ENCODE measurements at places on chromosomes 6 and 20.

GRCh38 chr6:148274809-148275208, 67.8 kb upstream of the SASH1 start:
- DNase-seq = no peak

DNA sequence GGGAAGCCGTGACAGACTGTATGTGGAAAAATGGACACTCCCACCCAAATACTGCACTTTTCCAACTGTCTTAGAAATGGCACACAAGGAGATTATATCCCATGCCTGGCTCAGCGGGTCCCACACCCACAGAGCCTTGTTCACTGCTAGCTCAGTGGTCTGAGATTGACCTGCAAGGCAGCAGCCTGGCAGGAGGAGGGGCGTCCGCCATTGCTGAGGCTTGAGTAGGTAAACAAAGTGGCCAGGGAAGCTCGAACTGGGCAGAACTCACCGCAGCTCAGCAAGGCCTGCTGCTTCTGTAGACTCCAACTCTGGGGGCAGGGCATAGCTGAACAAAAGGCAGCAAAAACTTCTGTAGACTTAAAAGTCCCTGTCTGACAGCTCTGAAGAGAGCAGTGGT, 11.4 kb upstream of the RNF146 start:
- no peak for DNase-seq

- no peak for DNase-seq
These were observed 279.1 kb downstream of the PRL start for GRCh38 chr6:22017766-22018165.

DNA sequence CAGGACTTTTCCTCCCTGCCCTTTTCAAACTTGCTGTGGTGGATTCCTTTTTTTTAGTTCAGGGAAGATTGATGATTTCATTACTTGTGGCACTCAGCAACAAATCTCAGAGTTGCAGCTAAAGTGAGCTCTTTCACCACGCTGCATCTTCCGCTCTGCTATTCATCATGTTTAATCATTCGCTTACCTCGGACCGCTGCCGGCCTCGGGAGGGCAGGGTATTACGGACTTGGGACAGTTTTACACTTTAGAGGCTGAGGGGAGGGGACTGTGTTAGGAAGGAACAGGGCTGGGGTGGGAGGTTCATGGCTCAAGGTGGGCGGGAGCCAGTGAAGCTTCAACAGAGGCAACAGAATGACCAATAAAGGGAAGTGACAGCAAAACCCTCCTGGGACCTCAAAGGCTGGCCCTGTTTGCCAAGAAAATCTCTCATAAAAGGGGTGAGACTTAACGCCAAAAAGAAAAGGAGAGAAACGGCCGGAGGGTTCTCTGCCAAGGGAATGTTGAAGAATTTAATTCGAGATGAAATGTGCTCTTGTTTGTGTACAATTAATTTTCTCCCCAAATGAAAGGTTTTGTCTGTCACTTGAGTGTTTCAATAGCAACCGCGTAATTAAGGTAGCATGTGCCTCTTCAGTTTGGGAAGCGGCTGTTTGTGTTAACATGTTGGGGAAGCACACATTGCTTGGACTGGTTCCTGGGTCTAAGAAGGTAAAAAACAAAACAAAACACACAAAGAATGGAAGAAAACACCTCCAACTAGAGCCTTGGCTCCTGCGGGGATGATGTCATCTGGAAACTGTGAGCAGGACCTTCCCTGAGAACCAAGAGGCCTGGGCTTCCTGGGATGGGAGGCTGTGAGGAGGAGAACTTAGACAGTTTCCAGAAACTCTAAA, 72.5 kb upstream of the SULF2 start:
- DNase-seq = no peak

DNA sequence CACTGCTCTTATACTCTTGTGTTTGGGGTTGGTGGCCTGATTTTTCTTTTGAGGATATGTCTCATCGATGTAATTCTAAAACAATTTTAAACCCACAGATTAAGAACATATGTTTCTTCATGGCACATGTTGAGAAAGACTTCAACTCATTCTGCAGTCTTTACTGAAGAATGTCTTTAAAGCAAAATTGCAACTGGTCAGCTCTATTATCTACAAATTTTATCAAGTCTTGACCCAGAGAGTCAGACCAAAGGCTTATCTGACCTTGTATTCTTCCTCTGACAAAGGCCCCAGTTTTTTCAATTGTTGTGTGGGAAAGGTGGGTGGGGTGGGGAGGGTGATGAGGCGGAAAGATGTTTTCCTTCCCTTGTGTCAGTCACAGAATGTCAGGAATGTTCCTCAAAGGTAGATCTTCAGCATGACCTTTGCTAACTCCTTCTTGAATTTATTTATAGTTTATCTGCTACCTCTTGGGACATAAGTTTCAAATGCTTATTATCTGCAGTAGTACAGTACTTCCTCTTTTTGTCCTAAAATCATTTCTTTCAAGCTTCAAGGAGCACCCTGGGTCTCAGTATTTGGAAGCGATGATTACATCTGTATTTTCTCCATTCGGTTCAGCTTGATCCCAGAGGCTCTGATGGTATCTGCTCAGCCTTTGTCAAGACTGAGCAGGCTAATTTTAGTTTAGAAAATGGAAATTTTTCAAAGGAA, 63.2 kb upstream of the TIAM2 start:
- DNase-seq = no peak

- no peak for DNase-seq
These were observed 98.7 kb downstream of the COL21A1 start for GRCh38 chr6:56148488-56149186.

GRCh38 chr20:50062006-50062838, 50.7 kb downstream of the UBE2V1 start:
- DNase-seq = no peak

GRCh38 chr6:164415832-164416563, 893.4 kb downstream of the C6orf118 start:
- no peak for DNase-seq

GRCh38 chr6:108526739-108527174, 34.0 kb upstream of the FOXO3 start:
- DNase-seq = peak; percentile 23

GRCh38 chr6:113027780-113028179, 680.6 kb downstream of the RFPL4B start:
- no peak for DNase-seq

DNA sequence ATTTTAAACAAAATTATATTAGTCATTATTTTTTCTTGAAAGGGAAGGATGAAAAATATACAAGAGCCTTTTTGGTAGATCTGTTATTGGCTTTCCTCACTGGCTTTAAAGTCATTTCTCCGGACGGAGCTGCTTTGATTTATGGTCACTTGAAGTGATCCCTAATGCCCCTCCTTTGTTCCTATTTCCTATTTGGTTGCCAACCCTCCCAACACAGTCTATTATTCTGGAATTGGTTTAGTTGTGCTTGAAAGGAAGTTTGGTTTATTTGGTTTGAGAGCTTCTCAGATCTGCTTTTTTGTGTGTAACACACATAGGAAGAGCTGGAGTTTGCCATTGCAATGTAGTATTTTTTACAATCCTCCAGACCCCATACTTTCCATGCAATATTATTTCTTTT, 347.9 kb downstream of the RFPL4B start:
- no peak for DNase-seq

- DNase-seq = no peak
These were observed 101.6 kb upstream of the PRSS16 start for GRCh38 chr6:27145731-27146455.

DNA sequence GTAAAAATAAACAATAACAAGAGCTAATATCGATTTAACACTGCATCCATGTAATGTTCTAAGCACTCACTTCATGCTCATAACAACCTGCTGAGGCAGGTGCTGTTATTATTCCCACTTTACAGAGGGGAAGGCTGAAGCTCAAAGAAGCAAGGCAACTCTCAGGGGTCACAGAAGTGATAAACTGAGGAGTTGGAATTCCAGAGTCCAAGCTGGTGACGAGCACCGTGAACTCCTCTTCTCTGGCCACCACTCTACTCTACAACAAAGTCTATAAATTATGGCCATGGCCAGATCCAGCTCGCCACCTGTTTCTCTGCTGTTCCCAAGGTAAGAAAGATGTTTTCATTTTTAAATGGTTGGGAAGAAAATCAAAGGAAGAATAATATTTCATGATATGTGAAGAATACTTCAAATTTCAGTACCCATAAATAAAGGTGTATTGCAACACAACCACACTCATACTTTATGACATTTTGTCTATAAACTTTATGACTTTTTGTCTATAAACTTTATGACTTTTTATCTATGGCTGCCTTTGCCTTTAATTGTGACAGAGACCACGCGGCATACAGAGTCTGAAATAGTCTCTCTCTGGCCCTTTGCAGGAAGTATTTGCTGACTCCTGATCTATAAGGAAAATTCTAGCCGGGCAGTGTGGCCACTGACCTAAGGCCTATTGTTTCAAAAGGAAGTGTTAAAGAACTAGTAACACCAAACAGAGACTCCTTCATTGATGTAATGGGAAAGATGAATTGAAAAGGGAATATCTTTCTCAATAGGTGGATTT, 113.2 kb upstream of the KCNG1 start:
- DNase-seq = no peak

- DNase-seq = no peak
These were observed 76.0 kb upstream of the SHLD1 start for GRCh38 chr20:5674176-5674660.

GRCh38 chr6:29656798-29657197, at the start of gene MOG:
Gene MOG (plus strand): TSS chr6:29657092. CDS start chr6:29657210, 118 bp downstream.
- DNase-seq = no peak

DNA sequence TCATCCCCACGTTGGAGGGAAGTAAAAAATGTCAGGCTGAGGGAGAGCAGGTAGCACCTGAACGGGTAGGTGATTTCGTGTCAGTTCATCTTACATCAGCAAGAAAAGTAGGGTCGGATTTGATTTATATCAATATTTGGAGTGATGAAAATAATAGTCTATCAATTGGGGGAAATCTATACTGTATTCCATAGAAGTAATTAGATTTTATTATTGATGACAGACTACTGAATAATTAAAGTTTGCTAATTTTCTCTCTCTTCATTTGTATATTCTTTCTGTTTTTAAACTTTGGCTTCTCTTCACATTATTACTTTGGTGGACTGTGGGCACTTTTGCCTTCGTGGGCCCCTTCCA, 78.4 kb downstream of the OLIG3 start:
- DNase-seq = no peak

GRCh38 chr20:51097351-51098120, 74.6 kb upstream of the KCNG1 start:
- DNase-seq = no peak

DNA sequence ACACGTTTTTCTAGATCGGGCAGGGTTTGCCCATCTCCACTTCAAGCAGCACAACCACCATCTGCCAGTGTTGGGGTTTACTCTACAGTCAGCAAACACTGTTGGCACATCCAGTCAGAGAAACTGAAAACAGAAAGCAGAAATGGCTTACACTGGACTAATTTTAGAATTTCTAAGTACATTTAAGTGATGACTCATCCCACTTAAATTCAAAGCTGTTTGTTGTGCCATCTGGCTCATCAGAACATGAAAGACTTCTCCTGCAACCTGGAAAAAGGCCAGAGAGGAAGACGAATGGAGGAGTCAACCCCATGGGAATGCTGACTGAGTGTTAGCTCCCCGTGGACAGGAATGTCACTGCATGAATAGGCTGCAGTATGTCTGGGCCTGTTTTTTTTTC, 21.8 kb downstream of the FAM209B start:
- no peak for DNase-seq

DNA sequence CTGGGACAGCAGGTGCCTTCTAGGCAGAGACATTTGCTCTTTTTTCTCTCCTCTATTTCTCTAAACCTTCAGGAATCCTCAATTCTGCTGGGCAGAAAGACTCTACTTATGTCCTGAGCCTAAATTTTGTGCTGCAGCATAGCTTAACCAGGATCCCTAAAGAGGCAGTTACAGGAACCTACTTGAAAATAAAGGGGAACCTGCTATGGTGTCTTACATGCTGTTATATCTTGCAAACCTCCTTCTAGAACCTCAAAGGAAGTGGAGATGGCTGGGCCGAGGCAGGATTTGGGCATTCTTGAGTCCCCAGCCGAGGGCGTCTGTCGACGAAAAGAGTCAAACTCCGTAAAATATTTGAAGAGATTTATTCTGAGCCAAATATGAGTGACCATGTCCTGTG, 17.1 kb upstream of the GMNN start:
- no peak for DNase-seq

- DNase-seq = no peak
These were observed 411 bp downstream of the DSN1 start for GRCh38 chr20:36773107-36773596.

GRCh38 chr6:114061116-114061515, 90.2 kb upstream of the HDAC2 start:
- DNase-seq = no peak

DNA sequence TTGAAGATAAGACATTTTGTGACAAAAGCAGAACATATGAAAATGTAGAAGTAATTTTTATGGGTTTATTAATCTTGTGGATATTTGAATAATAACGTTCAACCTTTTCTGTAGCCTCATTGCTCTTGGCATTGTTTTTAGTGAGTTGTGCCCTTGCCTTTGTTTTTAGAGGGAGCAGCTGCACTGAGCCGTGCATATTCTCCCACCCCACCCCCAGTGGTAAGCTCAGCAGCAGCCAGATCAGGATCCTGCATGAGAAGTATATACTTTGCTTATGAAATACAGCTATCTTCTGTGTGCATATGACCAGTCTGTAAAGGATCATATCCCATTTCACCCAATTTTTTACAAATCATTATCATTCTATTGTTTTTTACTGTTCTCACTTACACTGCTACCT, 184.2 kb downstream of the COL9A1 start:
- DNase-seq = no peak

DNA sequence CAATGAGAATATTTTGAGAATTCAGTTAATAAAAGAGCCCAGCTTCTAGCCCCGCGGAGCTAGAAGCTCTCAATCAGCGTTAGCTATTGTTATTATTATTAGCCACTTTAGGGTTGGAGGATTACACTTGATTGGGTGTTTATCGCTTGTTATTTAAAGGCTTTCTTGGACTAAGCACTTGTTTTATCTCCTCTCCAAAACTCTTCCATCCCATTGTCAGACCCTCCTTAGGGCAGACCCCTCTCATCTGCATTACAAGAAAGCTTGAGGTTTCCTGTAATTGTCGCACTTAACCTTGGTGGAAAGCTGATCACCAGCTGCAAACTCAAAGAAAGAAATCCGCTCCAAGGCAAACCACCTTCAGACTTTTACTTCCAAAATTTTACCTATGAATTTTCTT, 4.8 kb downstream of the DPPA5 start:
- DNase-seq = no peak

DNA sequence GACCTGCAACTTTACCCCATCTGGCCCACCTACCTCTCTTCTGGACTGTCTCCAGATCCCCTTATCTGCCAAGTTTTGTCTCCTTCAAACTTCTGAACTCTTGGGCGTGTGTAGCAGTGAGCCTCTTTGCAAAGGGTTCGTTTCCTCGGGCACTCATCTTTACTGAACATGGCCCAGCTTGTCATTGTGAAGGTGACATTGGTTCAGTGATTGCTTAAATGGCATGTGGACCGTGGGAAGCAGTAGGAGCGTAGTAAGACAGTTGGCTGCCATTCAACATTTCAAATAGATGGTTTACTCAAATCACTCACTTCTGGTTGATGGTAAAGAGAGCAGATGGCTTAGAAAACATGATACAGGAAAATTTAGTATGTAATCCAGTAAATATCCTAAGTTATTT, 34.8 kb upstream of the KIF25 start:
- no peak for DNase-seq
